ENCODE measurements at places on chromosomes 11 and 22.

GRCh38 chr22:29330291-29330690 lies 14.8 kb upstream of the RASL10A start:
- DNase-seq = no peak

- no peak for DNase-seq
Observed at GRCh38 chr22:17131686-17132085, 10.5 kb upstream of the TMEM121B start.

DNA sequence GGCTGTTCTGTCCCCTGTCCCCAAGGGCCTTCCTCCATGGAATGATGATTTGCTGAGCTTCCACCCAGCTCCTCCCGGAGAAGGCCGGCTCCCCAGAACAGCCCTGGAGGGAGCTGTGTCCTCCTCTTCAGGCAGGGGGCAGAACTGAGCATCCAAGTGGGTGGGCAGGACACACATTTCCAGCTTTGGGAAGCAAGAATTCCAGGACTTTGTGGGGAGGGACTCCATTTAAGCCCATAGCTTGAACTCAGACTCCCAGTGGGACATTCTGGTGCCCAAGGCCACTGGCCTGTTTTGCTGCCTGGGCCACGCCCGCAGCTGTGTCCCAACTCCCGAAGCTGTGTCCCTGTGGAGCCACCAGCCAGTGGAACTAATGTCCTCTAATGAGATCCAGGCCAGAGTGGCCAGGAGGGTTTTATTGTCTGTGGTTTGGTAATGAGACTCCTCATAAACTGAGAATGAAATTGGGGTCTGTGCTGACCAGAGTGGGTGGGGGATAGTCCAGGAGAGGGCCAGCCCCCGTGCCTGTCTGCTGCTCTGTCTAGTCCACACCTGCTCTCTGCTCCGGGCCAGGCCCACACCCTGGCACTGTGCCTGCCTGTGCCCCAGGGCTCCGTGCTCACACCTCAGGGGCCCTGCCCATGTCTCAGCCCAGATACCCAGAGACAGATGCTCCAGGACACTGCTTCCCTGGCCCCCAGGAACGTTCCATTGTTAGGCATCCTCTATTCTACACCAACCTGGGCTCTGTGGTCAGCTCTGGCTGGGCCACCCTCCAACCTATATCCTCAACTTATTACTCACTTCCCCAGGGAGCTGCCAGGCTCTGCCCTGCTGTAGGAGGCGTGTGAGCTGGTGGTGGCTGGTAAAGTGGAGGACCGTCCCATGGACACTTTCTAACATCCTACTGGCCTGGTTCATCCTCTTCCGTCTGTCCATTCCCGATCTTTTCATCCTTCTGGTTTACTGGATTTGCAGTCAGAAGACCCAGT lies 7.6 kb downstream of the NECTIN1 start:
- DNase-seq = no peak

DNA sequence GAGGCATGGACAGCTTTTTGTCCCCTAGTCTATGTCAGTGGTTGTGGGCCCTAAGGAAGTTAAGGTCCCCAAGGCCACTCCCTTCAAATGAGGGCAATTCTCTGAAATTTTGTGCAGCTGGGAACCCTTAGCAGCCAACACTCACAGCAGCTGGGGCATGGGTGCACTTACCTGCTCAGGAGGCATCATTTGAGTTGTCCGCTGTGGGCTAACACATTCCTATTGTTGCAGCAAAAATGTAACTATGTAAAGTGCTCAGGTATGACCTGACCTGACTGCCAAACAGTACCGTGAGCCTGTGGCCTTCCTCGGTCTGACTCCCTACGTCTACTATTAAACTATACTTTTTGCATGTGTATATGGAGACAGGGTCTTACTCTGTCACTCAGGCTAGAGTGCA lies 5.8 kb upstream of the MRTFA start:
- no peak for DNase-seq

DNA sequence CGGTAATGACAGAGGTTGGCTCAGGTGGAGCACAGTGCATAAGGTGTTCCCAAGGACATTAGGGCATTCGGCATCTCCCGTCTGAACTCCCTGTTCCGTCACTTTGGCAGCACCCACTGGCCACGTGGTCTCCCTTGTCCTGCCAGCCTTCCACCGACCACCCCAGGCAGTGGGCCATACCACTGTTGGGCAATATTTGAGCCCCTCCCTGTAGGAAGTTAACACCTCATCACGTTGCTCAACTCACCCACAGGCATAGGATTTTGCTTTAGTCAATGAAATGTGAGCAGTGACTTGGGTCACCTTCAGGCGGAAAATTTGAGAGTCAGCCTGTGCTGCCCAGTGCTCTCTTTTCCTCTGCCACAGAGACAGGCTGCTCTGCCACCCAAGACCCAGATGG lies 44.0 kb downstream of the SERPINH1 start:
- no peak for DNase-seq

GRCh38 chr11:36253238-36253637 lies 36.0 kb downstream of the COMMD9 start:
- no peak for DNase-seq

- no peak for DNase-seq
Observed at GRCh38 chr11:35007277-35007676, 90.9 kb downstream of the PDHX start.

- no peak for DNase-seq
Observed at GRCh38 chr11:18669219-18669596, 29.4 kb upstream of the TMEM86A start.

DNA sequence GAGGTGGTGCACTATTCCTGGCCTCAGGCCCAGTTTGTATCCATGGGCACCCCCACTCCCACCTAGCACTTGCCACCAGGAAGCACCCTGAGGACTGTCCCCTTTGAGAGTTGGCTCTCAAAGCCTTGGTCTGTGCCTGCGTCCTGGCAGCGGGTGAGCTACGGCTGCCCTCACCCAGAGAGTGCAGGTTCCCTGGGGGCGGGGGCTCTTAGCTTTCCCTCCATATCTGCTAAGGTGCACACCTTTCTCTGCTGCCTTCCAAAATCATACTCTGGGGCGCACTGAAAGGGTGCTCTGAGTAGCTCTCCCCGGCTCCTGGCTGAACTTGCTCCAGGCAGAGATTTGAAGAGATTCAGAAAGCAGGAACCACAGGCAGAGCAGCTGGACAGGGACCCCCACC lies 7.1 kb downstream of the KCNQ1 start:
- DNase-seq = no peak

DNA sequence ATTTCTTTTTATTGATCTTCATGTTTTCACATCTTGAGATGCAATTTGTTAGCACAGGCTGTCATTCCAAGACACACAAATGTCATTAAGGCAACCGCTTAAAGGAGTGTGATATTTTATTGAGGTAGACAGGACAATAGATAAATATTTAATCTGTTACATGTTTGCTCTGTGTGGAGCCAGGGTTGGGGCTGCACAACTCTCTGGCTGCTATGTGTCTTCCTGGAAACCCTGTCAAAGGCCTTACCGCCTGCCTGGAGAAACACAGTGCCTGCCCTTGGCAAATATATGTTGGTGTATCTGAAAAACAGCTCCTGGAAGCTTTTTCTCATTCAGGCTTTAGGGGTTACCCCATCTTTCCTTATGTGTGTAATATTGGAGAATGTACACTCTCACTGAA lies 139.7 kb upstream of the TEAD1 start:
- no peak for DNase-seq

DNA sequence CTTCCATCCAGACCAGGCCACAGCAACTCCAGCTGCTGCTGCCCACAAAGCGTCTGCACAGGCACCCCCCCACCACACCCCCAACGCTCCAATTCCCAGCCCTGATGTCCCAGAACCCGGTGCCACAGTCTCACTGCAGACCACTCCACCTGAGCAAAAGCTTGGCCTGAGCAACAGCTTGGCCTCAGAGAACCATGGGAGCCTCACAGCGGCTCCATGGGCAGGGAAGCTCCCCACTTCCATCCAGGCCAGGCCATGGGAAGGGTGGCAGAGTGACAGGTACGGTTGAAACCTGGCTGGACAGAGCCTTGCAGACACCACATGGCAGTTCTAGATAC lies 13.2 kb downstream of the PLXNB2 start:
- no peak for DNase-seq

DNA sequence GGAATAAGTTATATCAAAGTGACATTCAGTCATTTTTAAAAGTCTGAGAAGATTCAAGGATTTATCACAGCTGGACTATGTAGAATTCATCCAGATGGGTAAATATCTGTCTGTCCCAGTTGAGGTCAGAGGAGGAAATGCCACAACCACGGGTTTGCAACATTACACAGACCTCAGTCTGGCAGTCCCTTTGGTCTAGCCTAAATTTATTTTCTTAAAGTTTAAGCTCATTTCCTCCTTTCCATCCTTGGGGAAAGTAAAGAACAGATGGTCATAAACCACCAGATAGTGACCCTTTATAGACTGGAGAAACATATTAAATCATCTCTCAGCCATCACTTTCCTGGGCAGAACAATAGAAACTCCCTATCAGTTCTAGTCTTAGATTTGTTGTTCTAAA lies 238.4 kb upstream of the DDI1 start:
- no peak for DNase-seq

- DNase-seq = no peak
Observed at GRCh38 chr22:41523464-41524221, 20.6 kb downstream of the POLR3H start.

DNA sequence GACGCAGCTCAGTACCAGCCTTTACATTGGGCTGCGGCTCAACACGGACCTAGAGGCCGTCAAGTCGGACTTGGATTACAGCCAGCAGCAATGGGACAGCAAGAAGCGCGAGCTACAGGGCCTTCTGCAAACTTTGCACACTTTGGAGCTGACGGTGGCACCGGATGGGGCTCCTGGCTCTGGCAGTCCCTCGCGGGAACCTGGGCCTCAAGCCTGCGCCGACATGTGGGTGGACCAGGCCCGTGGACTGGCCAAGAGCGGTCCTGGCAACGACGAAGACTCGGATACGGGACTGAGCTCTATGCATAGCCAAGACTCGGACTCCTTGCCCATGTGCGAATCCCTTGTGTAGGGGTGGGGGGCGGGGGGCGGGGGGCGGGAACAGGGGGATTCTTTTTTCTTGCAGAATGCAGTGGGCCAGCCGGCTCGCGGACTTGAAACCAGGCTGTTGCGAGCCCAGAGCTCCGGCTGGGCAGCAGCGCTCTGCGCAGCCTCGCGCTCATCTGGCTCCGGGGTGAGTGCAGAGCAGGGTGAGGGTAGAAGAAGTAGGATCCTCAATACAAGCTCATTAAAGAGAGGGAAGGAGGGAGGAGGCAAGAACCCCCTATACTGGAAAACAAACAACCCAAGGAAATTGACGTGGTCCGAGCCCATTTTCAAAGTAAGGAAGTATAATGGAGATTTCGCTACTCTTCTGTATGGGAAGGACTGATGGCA lies 1.8 kb downstream of the RASSF10 start:
- DNase-seq = no peak

DNA sequence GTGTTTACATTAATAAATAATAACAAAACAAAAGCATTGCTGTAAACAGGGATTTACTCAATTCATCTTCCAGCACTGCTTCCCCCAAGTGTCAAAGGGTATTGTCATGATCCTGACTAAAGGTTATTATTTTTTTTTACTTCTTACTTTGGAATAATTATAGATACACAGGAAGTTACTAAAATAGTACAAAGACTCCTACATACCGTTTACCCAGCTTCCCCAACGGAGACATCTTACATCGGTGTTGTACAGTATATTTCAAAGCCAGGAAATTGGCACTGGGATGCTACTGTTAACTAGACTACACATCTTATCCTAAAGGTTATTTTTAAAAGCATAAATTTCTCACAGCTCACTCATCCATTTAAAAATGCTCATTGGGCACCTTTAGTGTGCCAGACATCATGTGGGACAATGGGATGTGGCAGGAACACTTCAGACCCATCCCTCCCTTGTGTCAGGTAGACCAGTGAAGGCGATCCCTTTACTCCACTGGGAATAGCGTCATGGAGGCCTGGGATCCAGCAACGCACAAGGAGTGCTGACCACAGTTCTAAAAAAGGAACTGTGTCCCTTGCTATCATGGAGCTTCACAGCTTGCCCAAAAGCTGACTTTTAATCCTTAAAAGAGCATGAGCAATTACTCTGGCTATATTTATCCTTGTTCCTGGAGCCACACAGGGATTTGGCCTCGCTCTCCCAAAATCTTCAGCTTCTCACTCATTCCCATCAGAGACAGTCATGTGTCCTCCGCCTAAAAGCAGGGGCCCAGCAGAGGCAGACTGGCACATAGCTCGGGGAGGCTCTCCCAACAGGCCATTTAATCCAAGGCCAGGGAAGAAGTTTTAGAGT lies 3.1 kb upstream of the IRAG1 start:
- DNase-seq = no peak

DNA sequence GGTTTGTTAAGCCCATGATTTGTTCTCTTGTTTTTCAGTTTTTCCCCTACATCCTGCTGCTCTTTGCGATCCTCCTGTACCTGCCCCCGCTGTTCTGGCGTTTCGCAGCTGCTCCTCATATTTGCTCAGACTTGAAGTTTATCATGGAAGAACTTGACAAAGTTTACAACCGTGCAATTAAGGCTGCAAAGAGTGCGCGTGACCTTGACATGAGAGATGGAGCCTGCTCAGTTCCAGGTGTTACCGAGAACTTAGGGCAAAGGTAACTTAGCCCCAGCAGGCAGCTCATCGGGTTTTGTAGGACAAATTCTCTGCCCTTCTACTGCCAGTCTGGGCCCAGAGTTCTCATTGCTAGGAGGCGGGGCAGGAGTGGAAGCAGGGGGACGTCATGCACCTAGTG lies 49.7 kb downstream of the PANX1 start:
- no peak for DNase-seq

DNA sequence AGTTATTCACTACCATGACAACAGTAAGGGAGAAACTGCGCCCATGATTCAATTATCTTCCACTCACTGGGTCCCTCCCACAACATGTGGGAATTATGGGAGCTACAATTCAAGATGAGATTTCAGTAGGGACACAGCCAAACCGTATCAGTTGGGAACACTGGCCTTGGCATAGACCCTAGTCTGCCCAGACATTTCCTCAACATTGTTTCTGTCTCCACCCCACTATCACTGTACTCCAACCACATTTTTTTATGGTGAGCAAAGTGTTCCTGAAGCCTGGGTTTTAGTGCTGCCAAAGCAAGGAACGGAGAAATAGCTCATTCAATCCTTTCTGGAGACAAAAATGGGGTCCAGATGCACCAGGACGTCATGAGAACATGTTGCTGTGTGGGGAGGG lies 122.6 kb upstream of the CCDC179 start:
- DNase-seq = no peak
